ENCODE measurements at places on chromosomes 1 and 21.

DNA sequence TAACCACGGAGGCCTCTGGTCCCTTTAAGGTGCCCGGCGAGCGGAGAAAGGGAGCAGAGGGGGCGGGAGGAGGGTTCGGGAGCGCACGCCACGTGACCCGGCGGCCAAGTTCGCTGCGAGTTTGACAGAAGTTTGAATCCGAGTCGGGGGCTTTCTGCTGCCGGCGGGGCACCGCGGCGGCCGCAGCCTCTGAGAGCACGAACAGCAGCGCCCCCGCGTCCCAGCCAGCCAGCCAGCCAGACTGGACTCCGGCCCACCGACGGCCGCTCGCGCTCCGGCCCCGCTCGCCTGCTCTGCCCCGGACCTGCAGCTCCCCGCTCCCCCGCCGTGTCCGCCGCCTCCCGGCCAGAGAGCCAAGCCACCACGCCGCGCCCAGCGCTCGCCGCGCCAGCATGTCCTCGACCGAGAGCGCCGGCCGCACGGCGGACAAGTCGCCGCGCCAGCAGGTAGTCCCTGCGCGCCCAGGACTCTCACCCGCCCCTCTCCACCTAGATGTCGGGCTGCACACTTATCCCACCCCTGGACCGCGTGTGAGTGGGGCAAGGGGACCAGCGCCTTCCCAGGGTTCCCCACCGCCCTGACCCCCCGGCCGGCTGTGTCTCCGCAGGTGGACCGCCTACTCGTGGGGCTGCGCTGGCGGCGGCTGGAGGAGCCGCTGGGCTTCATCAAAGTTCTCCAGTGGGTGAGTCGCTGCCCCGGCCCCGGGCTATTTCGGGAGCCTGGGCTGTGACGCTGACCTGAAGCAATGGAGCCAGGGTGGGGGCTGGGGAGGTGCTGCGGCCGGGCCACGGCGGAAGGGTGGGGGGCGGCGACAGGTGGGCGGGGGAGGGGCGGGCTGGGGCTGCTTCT lies at the start of gene SYPL2:
SYPL2 (plus strand) TSS at position 95 of the 849 bp plus-strand sequence; CDS start at position 393, 298 bp downstream.
- no peak for DNase-seq

DNA sequence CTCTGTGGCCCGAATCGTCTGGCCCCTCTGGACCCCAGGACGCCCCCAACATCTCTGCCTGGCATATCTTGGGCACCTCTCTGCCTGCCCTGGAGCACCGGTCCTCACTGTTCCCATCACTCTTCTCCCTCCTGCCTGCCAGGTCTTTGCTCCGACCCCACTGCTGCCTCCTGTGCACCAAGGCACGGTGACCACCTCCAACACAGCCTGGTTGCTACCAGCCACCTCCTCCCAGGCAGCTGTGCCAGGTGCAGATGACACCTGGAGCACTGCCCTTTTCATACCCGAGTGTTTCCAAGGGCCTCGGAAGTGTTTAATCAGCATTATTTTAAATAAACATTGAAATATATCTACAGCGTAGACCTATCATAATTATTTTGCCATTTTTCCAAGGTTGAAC lies 31.3 kb downstream of the PKNOX1 start:
- no peak for DNase-seq

GRCh38 chr1:172125812-172126430 lies 284.6 kb downstream of the DNM3 start:
- DNase-seq, result no peak

DNA sequence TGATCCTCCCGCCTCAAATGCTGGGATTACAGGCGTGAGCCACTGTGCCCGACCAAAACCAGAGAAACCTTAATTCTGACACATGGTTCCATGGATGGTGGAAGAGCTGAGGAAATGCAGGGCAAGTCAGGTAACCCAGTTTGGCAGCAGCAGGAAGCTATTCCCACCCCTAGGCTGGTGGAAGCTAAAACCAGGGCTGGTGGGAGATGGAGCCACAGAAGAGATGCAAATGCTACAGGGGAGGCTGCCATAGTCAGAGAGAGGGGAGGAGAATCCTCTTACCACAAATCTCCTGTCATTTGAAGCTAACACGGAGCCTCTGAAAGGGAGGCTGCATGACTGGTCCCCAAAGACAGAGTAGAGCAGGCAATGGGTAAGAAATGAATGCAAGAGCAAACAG lies 4.1 kb upstream of the CDC42BPA start:
- DNase-seq, result no peak

- no peak for DNase-seq
Observed at GRCh38 chr21:16241479-16241963, 511.7 kb downstream of the USP25 start.

DNA sequence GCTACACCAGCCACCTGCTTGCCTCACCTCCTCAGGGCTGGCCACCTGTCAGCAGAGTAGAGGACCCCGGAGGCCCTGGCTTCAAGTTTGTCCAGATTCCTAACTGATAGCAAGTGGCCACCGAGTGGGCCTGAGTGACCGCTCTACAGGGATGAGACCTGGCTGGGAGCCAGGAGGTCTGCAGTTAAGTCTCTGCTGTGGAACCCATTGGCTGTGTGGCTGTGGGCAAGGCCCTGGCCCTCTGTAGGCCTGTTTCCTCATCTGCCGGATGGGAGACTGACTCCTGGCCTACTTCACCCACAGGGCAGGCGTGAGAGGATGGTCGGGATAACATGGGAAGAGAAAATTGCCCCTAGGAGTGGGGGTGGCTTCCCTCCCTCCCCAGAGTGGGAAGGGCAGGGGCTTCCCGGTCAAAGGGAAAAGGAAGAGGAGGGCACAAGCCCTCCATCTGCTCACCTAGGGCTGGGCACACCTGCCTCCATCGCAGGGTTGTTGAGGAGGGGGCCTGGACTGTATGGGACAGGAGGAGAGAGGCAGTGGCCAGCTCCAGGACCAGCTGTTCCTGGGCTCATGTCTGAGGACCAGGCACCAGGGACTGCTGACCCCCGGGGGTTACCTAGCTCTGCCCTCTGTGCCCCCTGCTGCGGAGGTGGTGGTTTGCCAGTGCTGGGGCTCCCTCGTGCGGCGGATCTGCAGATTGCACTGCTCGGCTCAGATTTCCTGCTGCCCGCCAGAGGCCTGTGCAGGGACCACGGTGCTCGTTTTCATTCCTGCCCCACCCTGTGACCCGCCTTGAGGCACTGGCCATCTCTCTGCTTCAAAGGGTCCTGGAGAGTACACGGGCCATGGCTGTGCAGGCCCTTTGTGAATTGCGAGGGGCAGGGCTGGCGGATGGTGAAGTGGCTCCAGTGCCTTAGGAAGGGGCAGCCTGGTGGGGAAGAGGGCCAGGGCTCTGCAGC lies 9.1 kb upstream of the MTFR1L start:
- peak; percentile 83 for DNase-seq

DNA sequence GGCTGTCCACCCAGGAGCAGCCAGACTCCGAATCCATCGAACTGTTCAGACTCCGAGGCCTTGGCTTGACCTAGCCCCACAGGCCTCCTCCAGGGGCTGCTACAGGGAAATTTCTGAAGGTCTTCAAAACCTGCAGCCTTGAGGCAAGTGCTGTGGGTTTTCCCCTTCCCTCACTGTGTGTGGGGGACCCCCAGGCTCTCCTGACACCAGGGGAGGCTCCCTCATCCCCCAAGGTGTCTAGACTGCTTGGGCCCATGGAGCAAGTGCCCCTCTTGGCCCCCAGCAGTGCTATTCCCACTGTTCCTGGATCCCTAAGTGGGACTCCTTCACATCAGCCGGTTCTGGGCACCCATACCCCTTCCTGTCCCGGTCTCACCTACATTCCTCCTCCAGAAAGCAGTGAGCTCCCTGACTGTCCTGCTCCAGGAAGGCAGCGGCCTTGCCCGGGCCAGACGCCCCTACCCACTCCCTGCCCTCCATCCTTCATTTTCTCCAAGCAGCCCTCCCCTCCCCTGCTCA lies 814 bp downstream of the PAQR7 start:
- no peak for DNase-seq

- peak; percentile 21 for DNase-seq
Observed at GRCh38 chr1:206467915-206468314, 2.4 kb upstream of the IKBKE start.

All from CD8-positive, alpha-beta memory T cell (primary cell).